NCI-H1417 (cell line): ENCODE measurements at places on chromosomes 7 and 10.

- no peak for DNase-seq
Measured at GRCh38 chr7:46449743-46450142, 528.7 kb upstream of the IGFBP3 start.

GRCh38 chr10:63115732-63116383 lies 17.3 kb upstream of the NRBF2 start:
- no peak for DNase-seq

- DNase-seq = no peak
Measured at GRCh38 chr7:135933509-135934188, 43.5 kb downstream of the MTPN start.

DNA sequence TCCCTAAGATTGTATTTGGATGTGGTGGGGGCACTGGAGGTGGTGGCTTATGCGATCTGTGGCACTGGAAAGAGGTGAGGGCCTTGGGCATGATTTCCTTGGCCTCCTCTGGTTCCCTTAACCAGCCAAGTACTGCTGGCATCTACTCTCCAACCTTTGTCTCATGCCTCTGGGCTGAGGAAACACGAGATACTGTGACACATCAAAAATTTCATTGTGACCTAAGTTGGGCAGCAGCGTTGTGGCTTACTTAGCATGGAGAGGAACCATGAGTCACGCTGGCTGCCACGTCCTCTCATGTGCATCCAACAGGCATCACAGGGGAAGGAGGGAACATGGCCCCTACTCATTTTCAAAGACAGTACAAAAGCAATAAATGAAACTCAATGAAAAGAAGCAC lies 29.7 kb upstream of the GSDME start:
- no peak for DNase-seq

- no peak for DNase-seq
Measured at GRCh38 chr10:120999868-121000267, 148.7 kb downstream of the WDR11 start.
